HTR-8/SVneo (cell line): ENCODE measurements at places on chromosomes 12 and 14.

DNA sequence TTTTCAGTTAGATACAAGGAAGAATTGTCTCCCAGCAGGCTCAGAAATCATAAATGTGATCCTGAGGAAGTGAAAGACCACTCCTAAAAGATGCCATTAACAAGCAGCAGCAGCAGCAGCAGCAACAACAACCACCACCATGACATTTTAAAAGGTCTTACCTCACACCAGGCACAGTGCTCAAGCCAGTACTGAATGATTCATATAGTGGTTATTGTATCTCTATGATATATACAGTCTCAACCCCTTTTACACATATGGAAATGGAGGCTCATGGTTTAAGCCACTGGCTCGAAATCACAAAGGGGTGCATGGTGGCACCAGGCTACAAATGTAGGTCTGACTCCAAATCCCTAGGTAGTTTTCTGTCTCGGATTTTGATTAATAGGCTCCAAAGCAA lies 126.9 kb downstream of the KTN1 start:
- DNase-seq, result no peak

- no peak for DNase-seq
These were observed 994.1 kb upstream of the TMEM132C start for GRCh38 chr12:127272864-127273263.

- no peak for DNase-seq
These were observed 615 bp downstream of the DDX51 start for GRCh38 chr12:132143336-132144071.

GRCh38 chr12:28569698-28570411 lies 379.6 kb downstream of the CCDC91 start:
- DNase-seq, result no peak

DNA sequence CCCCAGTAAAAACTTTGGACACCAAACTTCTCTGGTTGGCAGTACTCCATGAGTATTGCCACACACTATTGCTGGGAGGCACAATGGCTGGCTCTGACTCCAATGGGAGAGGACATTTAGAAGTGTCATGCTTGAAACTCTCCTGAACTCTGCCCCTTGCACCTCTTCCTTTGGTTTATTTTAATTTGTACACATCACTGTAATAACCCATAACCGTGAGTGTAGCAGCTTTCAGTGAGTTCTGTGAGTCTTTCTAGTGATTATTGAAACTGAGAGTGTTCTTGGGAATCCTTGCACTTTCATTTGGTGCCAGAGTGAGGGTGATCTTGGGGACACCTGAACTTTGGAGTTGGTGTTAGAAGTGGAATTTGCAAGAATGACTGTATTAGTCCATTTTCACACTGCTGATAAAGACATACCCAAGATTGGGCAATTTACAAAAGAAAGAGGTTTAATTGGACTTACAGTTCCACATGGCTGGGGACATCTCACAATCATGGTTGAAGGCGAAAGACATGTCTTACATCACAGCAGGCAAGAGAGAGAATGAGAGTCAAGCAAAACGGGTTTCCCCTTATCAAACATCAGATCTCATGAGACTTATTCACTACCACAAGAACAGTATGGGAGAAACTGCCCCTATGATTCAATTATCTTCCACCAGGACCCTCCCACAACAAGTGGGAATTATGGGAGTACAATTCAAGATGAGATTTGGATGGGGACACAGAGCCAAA lies 41.3 kb upstream of the CEP83 start:
- no peak for DNase-seq

GRCh38 chr12:65526311-65526710 lies 247.8 kb downstream of the MSRB3 start:
- no peak for DNase-seq

DNA sequence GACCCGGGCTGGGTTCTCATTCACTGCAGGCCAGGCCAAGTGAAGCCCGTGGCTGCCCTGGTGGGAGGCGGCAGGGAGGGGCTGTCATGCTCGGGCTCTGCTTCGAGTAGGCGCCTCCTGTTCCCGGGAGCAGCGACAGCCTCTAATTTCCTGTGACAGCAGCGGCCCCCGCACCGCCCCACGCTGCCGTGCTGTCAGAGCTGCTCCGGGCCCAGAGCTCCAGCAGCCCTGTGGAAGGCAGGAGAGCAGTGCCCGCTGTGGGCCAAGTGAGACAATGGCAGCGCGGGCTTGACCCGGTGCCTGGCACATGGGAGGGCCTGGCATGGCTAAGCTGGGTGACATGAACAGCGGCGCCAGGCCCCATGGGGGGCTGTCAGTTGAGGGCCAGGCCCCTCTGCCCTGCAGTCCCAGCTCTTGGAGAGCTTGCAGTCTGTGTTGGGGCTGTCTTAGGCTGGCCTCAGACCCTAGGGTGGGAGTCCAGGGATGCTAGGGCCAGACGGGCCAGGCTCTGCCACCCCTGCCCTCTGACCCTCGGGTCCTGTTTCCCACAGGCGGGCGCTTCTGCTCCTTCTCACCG lies 5.1 kb downstream of the TRMT61A start:
- DNase-seq, result no peak
